ENCODE measurements at places on chromosomes 6 and 20. TPM values are rescaled to one million over a fixed set of nuclear protein-coding genes. Genes with fewer than 3 reads are reported as not detected.

GRCh38 chr6:47423079-47423478 is 54.5 kb upstream of the CD2AP start:
- no peak overlapping the region for H3K4me3 ChIP-seq
- H3K27ac ChIP-seq: no peak overlapping the region
- H3K36me3 ChIP-seq: no peaks in the 10 kb centered on the region

DNA sequence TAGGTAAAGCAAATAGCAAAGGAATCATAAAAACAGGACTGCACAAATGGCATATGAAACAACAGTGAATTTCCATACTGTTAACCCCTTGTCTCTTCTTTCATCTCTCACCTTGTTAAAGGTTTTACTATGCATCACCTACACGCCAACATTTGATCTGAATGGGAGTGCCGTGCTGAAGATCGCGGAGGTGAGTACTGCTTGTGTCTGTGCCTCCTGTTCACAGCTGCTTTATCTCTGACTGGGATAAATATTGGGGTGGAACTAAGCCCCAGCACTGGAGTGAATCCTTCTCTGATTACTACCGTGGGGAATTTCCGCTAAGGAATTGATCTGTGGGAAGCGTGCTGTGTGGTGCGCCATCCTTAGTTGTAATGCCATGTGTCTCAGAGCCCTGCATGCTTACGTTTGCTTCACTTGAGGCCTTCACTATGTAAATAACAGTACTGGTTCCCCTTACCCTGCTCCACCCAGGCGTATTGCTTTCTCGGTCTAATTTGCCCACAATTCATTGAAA is 11.4 kb upstream of the PBOV1 start:
- H3K27ac ChIP-seq: no peak overlapping the region
- no peak overlapping the region for H3K4me3 ChIP-seq
- no peaks in the 10 kb centered on the region for H3K36me3 ChIP-seq
- peaks cover 15% of the 10 kb centered on the region for H3K4me1 ChIP-seq
- H3K27me3 ChIP-seq: no peaks in the 10 kb centered on the region
- no peak for DNase-seq

DNA sequence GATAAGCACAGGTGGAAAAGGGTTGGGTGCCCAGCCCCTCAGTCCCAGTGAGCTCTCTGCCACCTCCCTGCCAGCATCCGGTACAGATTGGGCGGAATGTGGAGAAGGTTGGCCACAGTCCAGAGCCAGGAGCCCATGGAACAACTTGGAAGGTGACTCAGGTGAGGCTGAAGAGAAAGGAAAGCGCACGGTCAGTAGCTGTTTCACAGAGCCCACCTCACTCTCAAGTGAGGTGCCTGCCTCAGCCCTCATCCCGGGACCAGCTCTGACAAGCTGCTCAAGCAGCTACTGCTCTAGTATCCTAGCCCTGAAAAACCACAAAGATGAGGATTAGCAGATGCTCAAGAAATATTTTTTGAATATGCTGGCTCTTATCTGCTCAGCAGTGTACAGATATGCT is 1.1 kb upstream of the MMP24OS start:
- H3K4me3 ChIP-seq: no peak overlapping the region
- no peak for DNase-seq
- peaks cover 15% of the 10 kb centered on the region for H3K4me1 ChIP-seq
- H3K27ac ChIP-seq: no peak overlapping the region

- no peak within 1 kb of the TSS for H3K27ac ChIP-seq
- no peaks in the 10 kb centered on the region for H3K27me3 ChIP-seq
- no peaks in the 10 kb centered on the region for H3K4me1 ChIP-seq
These were observed at the start of gene RUNX2 for GRCh38 chr6:45327956-45328522. Gene RUNX2, plus strand, starts transcription at chr6:45328330. Its CDS starts 397 bp downstream, at chr6:45328727.

DNA sequence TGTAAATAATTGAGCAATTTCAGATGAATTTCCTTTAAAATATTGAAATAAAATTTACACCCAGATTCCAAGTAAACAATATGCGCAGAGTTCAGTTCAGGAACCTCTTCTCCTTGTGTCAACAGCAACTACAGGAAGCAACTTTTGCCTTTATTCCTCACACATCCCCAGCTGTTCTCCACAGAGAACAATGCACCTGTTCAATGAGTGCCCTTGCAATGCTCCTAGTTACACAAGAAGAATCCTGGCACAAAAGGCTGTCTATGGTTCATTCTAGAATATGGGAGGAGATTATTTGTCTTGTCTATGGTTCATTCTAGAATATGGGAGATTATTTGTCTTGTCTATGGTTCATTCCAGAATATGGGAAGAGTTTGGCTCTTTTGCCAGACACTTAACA is 454.9 kb downstream of the BTBD3 start:
- H3K27me3 ChIP-seq: no peaks in the 10 kb centered on the region
- H3K4me1 ChIP-seq: no peaks in the 10 kb centered on the region
- H3K27ac ChIP-seq: no peak overlapping the region
- no peak for DNase-seq
- H3K36me3 ChIP-seq: no peaks in the 10 kb centered on the region

OR2J3 gene
- total RNA-seq: not detected
